Cardiac muscle cell (in vitro differentiated cells and primary cell): ENCODE measurements at places on chromosomes 3 and 15. TPM values are rescaled to one million over a fixed set of nuclear protein-coding genes. Genes with fewer than 3 reads are reported as not detected.

DNA sequence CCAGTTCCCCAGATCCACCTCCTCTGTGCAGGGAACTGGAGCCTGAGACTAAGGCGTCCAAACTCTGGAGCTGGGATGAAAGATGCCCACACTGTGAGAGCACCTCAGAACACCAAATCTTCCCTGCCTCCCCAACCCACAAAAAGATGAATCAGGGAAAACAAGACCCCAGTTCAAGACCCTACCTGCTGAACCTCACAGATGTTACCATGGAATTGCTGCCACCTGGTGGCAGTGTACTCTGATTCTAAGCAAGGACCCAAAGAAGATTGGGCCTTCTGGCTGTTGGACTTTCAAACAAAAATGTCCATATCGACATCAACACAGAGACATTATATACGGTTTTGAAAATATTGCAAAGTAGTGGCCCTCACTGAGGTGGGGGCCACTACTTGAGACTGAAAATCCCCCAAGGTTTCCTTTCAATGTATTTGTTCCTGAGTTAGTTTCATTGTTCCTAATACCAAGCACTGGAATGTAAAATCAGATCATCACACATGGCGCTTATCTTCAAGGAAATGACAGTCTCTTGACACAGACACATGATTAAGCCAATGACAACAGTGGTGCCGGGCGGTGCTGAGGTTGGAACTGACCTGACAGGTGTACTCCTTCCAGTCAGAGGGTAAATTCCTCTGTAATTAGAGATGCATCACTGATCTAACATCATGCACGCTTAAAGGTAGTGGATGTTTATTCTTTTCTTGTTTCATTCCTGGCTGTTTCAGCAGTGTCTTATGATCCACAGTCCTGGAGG is 67.6 kb downstream of the SLC6A11 start:
- H3K27me3 ChIP-seq: peaks cover 14% of the 10 kb centered on the region
- H3K27ac ChIP-seq: no peak overlapping the region
- DNase-seq: peak; percentile 6
- H3K36me3 ChIP-seq: no peaks in the 10 kb centered on the region
- H3K4me1 ChIP-seq: no peaks in the 10 kb centered on the region

DNA sequence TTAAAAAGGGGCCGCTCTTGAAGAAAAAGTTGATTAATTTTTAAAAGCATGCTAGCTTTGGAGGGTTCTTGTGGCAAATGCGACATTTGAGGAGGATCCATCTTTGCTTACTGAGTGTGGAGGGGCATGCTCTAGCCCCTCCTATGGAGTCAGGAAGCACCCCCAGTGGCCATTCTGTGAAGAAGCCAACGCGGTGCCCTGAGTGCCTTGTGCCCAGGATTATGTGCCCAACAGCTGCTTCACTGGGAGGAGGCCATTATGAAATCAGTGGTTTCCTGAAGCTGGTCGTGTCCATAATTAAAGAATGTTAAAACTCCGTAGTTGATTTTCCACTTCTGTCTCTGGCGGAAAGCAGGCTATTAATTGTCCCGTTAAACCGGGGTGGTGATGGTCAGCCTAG is 69.1 kb upstream of the TNFAIP8L3 start:
- no peak for DNase-seq
- H3K27me3 ChIP-seq: no peaks in the 10 kb centered on the region
- no peaks in the 10 kb centered on the region for H3K36me3 ChIP-seq
- no peak overlapping the region for H3K4me3 ChIP-seq
- H3K27ac ChIP-seq: peak overlapping the region; percentile 36
- peaks cover 7% of the 10 kb centered on the region for H3K4me1 ChIP-seq

DNA sequence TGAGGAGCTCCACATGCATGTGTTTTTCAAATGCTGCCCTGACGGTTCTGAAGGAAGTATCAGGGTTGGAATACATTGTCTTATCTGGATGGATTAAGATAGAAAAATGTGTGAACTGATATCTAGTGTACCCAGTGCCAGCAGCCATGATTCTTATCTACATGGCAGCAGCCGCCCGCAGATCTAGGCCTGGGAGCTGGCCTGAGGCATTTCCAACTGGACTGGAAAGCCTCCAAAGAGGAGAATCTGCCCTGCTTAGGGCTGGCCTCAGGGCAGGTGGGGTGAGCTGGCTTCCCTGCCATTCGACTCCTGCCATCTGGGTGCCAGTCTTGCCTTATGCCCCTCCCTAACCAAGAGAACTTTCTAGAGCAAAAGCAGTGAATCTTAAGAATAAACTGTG is 125.8 kb downstream of the SSR3 start:
- H3K4me3 ChIP-seq: no peak overlapping the region
- peaks cover 4% of the 10 kb centered on the region for H3K4me1 ChIP-seq
- H3K36me3 ChIP-seq: no peaks in the 10 kb centered on the region
- H3K27me3 ChIP-seq: no peaks in the 10 kb centered on the region

DNA sequence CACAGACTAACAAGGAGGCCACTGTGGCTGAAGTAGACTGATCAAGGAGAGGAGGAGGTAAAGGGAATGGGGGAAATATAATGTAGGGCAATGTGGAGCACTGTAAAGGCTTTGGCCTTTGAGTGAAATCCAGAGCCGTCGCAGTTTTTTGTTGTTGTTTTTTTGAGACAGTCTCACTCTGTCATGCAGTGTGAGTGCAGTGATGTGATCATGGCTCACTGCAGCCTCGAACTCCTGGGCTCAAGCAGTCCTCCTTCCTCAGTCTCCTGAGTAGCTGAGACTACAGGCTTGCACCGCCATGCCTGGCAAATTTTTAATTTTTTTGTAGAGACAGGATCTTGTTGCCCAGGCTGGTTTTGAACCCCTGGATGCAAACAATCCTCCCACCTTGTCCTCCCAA is 32.2 kb downstream of the PPP4R2 start:
- peaks cover 17% of the 10 kb centered on the region for H3K4me1 ChIP-seq
- H3K36me3 ChIP-seq: no peaks in the 10 kb centered on the region
- H3K27me3 ChIP-seq: no peaks in the 10 kb centered on the region
- DNase-seq: no peak
- H3K4me3 ChIP-seq: no peak overlapping the region

TRH gene
- 113 and 149 TPM in 2 replicates for polyA plus RNA-seq

- no peaks in the 10 kb centered on the region for H3K27me3 ChIP-seq
- H3K4me3 ChIP-seq: no peak overlapping the region
- H3K36me3 ChIP-seq: no peaks in the 10 kb centered on the region
Measured at GRCh38 chr3:13053893-13054292, 19.3 kb downstream of the IQSEC1 start.

DNA sequence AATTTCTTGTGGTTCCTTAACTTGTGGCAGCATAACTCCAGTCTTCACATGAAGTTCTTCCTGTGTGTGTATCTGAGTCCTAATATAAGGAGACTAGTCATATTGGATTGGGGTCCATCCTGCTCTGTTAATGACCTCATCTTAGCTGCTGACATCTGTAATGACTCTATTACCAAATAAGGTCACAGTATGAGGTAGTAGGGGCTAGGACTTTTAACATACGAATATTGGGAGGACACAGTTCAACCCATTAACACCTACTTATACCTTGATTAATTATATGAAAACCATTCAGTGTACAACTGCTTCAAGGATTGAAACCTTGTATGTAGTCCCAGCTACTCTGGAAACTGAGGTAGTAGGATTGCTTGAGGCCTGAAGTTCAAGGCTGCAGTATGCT is 43.9 kb downstream of the OIP5 start:
- DNase-seq: no peak
- no peaks in the 10 kb centered on the region for H3K27me3 ChIP-seq
- H3K4me3 ChIP-seq: no peak overlapping the region

C3orf85 gene
- not detected in 2 replicates for polyA plus RNA-seq

DNA sequence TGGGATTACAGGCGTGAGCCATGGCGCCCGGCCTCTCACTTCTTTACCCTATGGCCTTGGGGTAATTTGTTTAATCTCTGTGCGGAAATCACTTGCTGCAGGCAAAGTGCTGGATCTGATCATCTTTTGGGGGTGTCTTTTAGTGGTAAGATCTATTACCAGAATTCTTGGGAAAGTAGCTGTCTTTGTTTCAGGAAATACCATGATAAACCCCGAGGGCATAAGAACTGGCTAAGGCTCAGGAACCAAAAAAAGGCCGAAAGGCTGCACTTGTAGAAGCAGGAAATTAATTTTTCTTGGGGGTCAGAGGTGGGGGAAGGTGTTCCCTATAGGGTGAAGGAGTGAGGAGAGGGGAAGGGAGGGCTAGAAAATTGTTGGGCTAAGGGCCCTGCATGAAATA is 22.7 kb upstream of the IGF2BP2 start:
- no peaks in the 10 kb centered on the region for H3K36me3 ChIP-seq
- H3K27me3 ChIP-seq: no peaks in the 10 kb centered on the region

SUCLG2 gene
- 39.0 and 59.5 TPM in 2 replicates for polyA plus RNA-seq

DNA sequence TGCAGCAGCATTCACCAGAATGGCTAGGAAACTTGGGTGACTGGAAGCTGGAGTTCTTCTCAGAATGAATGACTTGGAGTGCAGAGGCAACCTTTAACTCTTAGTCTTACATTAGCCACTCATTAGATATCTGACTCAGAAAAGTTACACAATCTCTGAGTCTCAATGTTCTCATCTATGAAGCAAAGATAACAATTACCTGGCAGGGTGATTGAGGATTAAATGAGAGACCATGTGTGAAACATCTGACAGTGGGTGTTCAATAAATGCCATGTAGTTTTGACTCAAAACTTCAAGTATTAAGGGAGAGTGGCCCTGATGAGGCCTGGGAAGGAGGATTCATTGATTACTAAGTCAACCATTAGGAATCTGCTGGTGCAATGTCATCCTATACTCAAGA is 48.3 kb downstream of the MRPL3 start:
- H3K27ac ChIP-seq: no peak overlapping the region
- H3K4me1 ChIP-seq: peaks cover 9% of the 10 kb centered on the region
- no peaks in the 10 kb centered on the region for H3K36me3 ChIP-seq
- H3K27me3 ChIP-seq: no peaks in the 10 kb centered on the region
- peak; percentile 22 for DNase-seq
- H3K4me3 ChIP-seq: no peak overlapping the region

- no peak for DNase-seq
- no peaks in the 10 kb centered on the region for H3K36me3 ChIP-seq
- H3K4me1 ChIP-seq: no peaks in the 10 kb centered on the region
- no peak overlapping the region for H3K27ac ChIP-seq
- no peak overlapping the region for H3K4me3 ChIP-seq
Measured at GRCh38 chr3:170712336-170712735, 126.5 kb upstream of the SLC7A14 start.

COL6A5 gene
- polyA plus RNA-seq: not detected in 2 replicates

IL20RB gene
- polyA plus RNA-seq: 0.15 and 0.59 TPM in 2 replicates

- no peaks in the 10 kb centered on the region for H3K4me1 ChIP-seq
- no peaks in the 10 kb centered on the region for H3K27me3 ChIP-seq
- no peaks in the 10 kb centered on the region for H3K36me3 ChIP-seq
- no peak overlapping the region for H3K4me3 ChIP-seq
- no peak overlapping the region for H3K27ac ChIP-seq
Measured at GRCh38 chr3:67296039-67296892, 298.2 kb downstream of the KBTBD8 start.

DNA sequence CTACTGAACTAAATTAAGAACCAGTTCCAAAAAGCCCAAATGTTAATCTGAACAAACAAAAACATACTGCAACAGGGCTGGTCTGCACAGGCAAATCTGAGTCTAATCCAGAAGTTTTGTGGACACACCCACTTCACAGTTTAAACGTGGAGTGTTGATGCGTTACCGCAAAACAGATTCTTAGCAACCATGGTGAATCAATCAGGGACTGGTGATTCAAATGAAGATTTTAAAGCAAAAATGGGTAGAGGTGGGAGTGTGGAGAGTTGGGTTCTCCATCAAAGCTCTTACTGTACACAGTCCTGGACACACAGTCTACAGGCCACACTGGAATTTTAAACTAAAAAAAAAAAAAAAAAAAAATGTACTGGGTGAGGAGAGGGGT is 5.2 kb downstream of the ANXA2 start:
- no peak for DNase-seq
- H3K27me3 ChIP-seq: no peaks in the 10 kb centered on the region
- H3K36me3 ChIP-seq: no peaks in the 10 kb centered on the region
- H3K27ac ChIP-seq: no peak overlapping the region
- H3K4me3 ChIP-seq: no peak overlapping the region

PARP15 gene
- polyA plus RNA-seq: 0.05 TPM in 1 of 2 replicates, not detected in the other

DNA sequence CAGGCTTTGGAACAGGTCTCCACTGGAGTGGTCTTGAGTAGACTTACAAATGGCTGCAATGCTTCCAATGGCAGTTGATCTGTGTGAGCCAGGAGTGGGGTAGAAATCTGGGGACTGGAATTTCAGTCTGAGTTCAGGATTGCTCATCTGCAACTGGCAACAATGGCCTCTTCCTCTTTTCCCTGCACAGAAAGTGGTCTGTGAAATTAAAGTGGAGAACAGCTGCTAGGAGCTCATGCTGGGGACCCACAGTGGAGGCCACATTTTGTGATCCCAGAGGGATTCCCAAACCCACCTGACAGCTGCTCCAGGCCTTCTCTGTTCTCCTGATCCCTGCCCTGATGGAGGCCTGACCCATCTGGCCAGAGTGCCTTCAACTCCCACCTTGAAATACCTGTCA is 49.6 kb downstream of the CEMIP start:
- H3K27me3 ChIP-seq: no peaks in the 10 kb centered on the region
- no peak overlapping the region for H3K4me3 ChIP-seq
- H3K4me1 ChIP-seq: no peaks in the 10 kb centered on the region
- no peak overlapping the region for H3K27ac ChIP-seq
- no peak for DNase-seq
- no peaks in the 10 kb centered on the region for H3K36me3 ChIP-seq

GOLGA8J gene
- polyA plus RNA-seq: 0.27 TPM in 1 of 2 replicates, not detected in the other

DNA sequence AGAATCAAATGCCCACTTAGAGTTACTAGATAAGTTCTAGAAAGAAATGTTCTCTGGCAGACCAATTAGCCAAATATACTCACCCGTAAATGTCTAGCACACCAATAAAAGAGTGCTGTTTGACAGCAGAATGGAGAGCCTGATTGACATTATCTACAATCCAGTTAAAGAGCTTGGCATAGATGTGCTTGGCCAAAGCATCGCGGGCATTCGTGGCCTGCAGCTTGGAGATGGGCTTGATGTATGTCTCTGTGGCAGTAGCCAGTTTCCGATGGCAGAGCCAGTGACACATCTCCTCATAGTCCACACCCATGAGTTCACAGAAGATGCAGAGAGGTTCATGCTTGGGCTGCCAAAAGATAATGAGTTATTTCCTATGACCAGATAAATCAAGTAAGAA is 101.5 kb upstream of the MYO5C start:
- H3K4me1 ChIP-seq: peaks cover 3% of the 10 kb centered on the region
- H3K27ac ChIP-seq: no peak overlapping the region
- no peaks in the 10 kb centered on the region for H3K27me3 ChIP-seq
- no peak for DNase-seq

DNA sequence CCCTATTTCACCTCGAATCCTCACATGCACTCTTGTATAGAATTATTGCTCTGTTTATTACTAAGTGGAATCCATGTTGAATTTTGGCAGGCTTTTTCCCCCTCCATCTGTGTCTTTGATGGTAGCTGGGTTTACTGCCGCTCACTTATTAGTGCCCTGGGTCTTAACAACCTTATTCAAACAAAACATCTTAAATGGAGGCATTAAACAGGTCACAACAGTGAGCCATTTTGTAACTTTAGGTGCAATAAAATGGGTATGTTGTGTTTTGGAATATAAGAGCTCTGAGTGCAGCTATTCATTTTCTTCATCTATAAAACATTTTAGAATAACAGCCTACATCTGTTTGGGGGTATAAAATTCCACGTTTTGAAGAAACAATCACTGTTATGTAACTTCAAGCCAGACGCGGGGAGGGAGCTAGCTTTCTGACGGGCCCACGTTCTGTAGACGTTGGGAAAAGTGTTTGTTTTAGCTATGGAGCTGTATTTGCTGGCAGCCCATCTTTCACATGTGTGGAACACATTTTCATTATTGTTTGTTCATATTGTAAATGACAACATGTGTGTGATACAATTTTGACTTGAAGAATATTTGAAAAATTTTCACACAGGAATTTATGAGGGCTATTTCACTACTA is 122.0 kb downstream of the SLC25A26 start:
- no peak overlapping the region for H3K27ac ChIP-seq
- H3K27me3 ChIP-seq: no peaks in the 10 kb centered on the region
- no peak overlapping the region for H3K4me3 ChIP-seq

IGF1R gene
- 9.5 and 13.5 TPM in 2 replicates for polyA plus RNA-seq
